ENCODE measurements at places on chromosomes 4 and X.

DNA sequence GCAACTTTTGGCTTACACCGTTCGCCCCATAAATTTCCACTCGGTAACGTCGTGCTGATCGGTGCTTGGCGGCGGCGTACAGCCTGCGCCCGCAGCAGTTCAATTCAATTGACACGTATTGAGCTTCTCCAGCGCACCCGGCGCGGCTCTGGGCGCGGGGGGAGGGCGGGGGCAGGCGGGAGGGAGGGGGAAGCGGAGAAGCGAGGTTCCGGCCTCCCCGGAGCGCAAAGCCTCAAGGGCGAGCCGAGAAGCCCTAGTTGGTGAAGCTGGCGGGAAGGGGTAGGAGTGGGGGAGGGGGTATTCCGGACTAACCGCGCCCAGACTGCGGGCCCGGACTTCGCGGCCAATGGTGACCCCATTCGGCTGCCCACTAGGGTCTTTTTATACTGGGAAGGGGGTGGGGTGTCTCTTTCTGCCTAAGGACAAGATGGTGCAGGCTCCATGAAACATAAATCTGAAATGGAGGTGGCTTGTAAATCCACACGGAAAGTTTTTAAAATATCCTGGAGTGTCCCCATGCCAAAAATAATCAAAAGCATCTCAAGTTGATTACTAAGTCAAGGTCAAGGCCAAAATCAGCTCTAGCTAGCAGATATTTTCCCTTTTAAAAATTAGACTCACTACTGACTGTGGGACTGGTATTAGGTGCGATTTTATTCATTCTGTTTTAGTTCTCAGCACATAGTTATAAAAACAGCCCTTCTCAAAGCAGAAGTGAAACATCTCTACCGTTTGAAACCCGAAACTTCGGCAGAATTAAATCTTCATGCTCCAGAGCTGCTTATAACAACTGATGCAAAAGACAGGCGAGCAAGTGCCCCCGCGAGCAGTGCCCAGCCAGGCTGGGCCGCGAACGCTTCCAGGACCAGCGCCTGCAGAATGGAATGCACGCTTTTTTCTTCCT lies 1.5 kb upstream of the BCOR start:
- no peak for DNase-seq

GRCh38 chr4:137659431-137659830 lies 127.1 kb upstream of the PCDH18 start:
- DNase-seq = no peak

DNA sequence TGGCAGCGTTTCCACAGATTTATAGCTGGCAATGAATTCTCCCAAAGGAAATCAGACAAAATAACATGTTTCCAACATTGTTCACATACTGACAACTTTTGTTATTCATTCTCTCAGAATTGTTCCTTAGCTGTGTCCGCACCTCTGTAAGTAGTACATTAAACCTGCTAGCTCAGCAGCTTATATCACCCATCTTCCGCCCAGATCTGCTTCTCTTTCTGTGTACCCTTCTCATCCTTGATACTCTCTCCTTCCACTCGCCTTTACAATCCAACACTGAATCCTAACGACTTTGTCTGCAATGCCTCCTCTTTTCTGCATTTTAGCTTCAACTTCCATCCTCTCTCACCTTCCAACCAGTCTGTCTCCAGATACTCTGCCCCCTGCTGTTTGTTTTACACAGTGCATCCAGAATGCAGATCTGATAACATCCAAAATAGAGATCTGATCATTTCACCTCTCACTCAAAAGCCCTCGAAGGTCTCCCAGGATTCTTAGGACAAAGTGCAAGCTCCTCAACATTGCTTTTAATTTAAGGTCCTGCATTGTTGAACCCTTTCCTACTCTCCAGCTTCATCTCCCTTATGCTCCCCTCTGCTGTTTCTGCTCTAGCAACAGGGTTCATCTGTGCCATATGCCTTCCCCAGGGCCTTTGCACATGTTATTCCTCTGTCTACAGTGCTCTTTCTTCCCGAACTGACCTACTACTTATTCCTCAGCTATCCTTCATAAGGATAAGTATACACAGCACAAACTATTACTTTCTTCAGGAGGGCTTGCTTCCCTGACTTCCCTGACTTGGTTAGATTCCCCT lies 67.3 kb upstream of the VBP1 start:
- no peak for DNase-seq

DNA sequence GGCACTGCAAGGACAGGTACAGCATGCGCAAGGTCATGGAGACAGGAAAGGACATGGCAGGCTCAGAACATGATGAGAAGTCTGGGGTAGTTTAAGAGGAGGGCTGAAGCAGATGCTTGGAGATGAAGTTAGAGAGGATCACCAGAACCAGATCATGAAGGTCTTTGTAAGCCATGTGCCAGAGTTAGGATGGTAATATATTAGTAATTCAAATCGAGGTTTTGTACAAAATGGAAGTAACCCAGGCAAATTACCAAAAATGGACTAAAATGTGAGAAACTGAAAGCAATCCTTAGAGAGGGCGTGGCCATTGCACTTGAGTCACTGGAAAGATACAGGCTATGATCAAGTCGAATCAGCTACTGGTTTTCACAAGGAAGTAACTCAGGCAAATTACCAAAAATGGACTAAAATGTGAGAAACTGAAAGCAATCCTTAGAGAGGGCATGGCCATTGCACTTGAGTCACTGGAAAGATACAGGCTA lies 13.5 kb downstream of the RXFP1 start:
- DNase-seq = no peak

GRCh38 chr4:141142423-141142822 lies 9.2 kb upstream of the RNF150 start:
- DNase-seq = no peak

- no peak for DNase-seq
Measured at GRCh38 chrX:75229774-75230173, 44.1 kb upstream of the UPRT start.

DNA sequence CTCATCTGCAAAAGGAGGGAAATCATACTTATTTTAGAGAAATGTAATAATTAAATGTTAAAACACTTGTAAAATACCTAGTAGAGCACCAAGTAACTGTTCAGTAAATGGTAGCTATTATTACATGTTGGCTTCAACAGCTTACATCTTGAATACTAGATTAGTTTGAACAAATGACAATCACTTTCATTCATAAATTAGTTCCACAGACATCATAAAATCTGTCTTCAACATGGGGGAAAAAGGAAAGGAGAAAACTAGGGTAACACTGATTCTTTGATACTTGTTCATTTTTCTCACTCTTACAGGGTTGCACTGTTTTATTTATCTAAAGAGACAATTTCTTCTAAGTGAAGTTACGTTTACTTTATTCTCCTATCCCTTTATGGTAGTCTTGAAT lies 51.7 kb downstream of the CHM start:
- no peak for DNase-seq

GRCh38 chr4:135274416-135274815 lies 1072.8 kb upstream of the PABPC4L start:
- DNase-seq = no peak

DNA sequence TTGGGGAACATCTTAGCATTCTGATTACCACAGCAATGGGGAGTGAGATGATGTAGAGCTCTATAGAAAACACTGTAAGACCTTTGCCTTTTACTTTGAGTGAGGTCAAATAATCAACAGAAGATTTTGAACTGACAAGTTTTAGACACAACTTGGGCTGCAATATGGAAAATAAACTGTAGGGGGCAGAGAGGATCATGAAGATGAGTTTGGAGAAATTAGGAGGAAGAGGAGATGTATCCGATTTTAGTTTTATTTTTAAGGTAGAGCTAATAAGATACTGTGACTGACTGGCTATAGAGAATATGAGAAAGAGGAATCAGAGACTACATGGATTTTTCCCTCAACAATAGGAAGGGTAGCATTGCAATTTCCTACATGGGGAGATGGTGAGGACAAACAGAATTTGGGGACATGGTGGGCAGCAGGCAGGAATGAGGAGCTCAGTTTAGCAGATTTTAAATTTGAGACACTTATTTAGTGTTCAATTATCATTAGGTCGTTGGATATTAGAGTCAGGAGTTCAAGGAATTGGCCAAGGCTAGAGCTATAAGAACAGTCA lies 563.1 kb downstream of the INPP4B start:
- no peak for DNase-seq

DNA sequence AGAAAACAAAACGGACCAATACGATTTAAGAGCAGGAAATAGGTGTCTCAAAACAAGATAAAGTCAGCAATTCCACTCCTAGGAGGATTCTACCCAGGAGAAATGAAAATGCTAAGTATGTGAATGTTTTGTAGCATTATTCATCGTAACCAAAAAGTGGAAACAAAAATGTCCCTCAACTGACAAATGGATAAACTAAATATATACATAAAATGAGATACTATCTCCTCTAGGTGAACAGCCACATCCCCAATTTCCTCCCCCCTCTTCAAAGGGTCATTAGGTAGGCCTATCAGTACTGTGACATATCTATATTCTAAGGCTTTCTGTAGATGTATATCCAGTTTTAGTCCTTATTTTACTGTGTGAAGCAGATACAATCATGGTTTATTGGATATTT lies 18.0 kb downstream of the DDX3X start:
- no peak for DNase-seq

DNA sequence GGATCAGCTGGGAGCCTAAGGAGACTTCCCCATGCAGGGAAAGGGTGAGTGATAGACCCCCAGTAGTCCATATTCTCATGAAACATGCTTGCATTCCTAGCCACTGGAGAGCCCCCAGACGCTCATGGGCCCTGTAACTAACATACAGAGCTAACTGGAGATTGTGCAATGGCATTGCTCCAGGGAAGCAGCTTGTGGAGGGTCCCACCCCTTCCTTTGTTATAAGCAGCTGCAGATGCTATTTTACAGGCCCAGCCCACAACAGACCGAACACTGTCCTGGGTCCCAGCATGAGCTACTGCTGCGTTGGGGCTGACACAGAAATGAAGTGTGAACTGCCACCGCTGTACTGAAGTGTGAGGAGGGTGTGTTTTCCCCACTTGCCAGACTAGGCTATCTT lies 1465.7 kb upstream of the DIAPH2 start:
- DNase-seq = no peak

DNA sequence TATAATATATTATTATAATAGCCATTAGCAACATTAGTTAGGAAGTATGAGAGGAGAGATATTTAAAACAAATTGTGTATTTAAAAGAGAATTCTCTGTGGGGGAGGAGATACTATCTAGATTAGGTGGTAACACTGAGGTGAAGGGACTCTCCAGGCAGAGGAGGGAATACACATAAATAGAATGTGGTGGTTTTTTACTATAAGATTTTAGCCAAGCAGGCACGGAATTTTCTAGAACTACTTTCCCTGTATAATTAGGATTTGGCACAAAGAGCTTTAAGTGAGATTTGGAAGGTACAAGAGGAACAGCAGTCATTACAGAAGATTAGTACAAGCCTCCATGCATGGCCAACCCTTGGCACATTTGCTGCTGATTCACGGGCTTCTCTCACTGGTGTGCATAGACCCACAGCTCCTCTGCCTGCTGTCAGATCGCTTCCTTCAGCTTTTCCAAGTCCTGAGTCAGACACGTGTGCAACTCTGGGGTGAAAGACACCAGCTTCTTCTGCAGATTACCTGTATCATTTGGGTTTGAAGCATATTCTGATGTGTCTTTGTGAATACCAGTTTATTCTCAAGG lies 685.5 kb downstream of the KCTD8 start:
- peak; percentile 31 for DNase-seq

DNA sequence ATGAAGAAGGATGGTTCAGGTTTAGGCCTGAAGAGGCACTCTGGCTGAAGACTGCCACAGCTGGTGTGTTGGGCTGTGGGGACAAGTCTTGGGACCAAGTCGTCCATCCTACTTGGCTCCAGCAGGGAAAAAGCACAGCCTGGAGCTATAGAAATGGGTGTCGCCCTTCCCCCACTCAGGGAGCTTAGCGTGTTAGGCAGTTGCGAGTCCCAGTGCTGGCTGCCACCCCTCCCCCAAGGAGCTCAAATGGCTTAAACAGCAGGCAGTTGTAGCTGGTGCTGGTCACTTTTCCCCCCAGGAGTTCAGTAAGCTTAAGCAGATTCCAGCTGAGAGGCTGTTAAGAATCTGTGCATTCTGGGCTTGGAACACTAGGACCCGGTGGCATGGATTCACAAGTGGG lies 319.5 kb upstream of the POF1B start:
- no peak for DNase-seq

DNA sequence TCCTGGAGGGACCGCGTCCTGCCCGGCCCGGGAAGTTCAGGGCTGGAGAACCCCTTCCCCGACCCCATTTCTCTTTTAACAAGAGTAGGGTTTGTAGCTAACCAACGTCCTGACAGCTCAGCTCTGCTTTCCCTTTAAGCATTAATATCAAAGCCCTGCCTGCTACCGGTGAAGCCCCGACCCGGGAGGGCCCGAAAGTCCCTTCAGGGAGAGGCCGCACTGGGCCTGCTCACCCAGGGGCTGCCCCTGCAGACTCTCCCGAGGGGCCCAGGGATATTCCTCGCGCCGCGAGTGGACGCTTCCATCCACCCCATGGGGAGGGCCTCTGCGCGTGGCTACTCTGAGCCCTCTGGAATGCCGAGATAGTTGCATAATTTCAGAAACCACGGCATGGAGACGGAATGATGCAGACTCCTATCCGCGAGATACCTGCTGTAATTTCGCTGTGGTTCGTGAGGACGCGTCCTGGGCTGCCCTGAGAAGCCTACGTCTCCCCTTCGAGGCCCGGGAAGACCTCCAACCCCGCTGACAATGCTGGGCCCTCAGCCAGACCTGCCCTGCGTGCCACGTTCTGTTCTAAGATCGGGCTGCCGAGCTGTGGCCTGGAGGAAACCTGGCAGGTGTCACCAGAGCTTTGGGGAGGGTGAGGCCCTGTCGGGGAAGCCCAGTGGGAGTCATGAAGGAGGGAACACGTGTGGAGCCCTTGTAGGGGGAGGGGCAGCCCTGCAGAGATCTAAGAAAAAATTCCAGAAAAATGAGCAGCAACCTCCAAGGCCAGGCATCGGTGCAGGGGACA lies 999 bp upstream of the CTBP1 start:
- no peak for DNase-seq

DNA sequence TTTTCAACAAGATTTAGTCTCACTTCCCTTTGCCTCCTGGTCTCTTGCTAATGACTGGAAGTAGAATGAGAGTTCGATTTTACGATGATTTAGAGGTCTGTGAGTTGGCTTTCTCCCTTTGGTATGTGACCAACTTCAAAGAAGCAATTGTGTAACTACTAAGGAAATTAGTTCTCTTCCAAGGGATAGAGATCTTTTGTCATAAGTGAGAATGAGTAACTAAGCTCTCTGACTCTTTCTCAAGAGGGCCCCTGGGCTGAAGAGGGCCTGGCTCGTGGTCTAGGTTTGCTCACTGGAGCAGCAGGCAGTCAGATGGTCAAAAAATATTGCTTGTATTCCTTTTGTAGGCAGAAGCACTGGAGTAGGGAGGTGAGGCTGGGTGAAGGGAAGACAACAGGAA lies 176.3 kb downstream of the ENOX2 start:
- no peak for DNase-seq

DNA sequence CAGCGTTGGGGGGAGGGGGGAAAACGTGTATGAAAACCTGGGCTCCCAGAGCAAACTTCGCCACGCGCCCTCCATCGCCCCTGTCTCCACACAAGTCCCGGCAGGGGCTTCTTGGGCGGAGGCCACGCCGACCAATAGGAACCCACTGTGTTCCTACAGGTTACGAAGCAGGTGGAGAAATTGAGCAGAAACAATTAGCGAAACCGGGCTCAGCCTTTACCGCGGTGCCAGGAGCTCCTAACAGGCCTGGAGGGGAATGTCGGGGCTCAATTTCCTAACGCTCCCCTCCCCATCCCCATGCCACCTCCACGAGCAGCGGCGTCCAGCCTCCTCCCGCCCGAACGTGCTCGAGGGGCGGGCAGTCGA lies 589 bp upstream of the KIT start:
- DNase-seq = no peak

GRCh38 chr4:37742149-37742548 lies 56.0 kb upstream of the RELL1 start:
- DNase-seq = no peak
